ENCODE measurements at places on chromosomes 7 and 10.

GRCh38 chr7:34022626-34023025, 117.3 kb downstream of the BMPER start:
- DNase-seq: no peak

GRCh38 chr7:88322151-88322550, 15.5 kb upstream of the STEAP4 start:
- DNase-seq: no peak

- no peak for DNase-seq
Measured at GRCh38 chr7:38934536-38934935, 25.5 kb upstream of the VPS41 start.

DNA sequence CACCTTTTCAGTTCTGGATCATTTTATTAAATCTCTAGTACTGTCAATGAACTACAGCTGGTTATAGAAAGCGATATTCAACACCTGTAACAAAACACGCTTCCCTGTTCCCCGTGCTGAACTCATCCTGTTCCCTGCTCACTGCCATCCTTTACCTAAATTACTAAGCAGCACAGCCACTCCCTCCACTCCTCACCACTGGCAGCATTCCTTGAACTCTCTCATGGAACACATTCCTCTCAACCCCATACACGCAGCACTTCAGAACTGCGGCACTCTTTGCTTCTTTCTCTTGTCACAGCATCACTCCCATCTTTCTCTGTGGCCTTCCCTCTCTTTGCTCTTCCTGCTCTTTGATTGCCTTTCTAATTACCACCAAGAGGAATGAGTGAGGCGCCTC, 27.4 kb downstream of the RELN start:
- DNase-seq: no peak

DNA sequence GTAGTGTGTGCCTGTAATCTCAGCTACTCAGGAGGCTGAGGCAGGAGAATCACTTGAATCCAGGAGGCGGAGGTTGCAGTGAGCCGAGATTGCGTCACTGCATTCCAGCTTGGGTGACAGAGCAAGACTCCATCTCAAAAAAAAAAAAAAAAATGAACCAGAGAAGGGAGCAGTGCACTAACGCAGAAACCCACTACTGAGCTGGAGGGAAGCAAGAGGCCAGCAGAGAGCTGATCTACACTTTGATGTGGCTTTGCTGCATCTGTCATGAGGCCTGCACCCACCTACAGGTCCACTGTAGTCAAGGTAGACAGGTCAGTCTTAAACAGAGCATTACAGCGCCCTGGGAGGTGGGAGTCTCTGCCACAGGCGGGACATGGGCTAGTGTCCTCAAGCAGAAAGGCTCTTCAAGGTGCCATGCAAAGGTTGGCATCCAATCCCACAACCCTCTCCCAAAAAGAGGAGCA, 30.0 kb downstream of the MAT1A start:
- no peak for DNase-seq

DNA sequence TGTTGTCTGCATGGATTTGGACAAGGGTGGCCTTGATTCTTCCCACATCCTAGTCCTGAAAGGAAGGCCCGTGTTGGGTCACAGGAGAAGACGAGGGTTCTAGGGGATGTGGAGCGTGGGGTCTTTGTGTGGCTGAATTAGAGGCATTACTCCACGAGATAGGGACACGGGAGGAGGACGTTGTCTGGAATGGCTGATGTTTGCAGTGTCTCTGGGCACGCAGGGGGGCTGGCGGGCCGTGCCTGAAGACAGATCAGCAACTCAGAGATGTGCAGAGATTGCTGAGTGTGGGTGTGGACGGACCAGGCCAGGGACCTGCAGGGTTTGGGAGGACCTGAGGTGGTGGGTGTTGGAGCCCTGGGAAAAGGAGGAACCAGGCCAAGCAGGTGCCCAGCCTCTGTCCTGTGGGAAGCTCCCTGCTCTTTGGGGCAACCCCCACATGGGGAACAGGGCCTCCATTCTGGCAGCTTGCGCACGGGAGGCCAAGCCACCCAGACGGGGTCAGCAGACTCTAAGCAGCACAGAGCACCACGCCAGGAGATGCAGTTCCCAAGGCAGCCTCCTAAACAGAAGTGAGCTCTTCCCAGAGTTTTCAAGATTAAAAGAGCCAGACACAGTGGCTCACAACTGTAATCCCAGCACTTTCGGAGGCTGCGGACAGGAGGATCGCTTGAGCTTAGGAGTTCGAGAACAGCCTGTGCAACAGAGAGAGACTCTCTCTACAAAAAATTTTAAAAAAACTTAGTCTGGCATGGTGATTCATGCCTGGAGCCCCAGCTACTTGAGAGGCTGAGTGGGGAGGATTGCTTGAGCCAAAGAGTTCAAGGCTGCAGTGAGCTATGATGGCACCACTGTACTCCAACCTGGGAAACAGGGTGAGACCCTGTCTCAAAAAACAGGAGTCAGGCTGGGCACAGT, 71.0 kb upstream of the GTF2I start:
- no peak for DNase-seq

- no peak for DNase-seq
Measured at GRCh38 chr10:101903827-101904550, 60.4 kb upstream of the KCNIP2 start.

DNA sequence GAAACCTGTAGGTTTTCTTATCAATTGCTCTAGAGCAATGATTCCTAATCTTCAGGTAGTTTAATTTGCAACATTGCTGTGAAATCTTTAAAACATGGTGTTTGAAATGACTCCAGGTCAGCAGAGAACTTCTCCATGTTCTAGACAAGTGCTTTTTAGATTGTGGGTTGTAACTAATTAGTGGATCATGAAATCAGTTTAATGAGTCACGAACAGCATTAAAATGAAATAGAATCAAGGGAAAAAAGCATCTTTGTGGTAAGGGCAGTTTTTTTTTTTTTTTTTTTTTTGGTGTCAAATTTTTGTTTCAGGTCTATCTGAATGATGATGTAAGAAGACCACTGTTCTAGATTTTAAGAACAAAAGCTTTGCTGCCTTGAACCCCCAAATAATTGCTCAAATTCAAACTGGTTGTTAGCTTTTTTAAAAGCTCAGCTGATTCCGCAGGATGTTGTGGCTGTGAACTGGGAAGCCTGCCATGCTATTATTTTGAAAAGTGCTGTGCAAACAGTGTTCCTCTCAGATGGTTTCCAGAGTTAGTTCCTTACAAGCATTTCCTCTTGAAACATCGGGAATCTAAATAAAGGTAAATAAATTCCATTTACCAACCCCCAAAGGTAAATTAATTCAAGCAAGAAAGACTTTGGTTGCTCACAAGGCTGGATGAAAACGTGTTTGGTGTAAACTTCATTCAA, 13.1 kb upstream of the PDK4 start:
- no peak for DNase-seq

DNA sequence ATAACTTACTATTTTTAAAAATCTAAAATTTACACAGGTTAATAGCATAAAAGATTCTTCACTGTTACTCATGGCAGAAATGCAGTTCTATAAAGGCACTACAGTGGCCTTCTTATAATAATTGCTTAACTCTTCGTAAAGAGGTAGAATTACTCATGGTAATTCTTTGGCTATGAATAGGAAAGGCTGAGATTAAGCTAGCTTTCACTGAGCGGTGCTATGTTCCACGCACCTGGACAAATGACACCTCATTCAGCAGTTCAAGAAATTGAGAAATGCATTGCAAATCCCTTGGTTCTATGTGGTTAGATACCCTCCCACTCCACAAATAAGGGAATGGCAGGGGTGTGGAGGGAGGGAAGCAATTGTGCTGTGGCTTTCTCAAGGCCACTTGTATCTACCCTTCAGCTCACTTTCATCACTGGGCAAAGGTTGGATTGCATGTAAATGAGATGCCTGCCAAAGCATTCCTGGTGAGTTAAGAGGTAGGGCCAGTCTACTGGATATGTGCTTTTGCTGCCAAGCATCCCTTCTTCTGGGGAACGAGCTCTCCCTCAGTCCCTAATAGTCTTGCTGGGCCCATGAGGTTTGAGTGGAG, 210.9 kb downstream of the TEX36 start:
- no peak for DNase-seq

- DNase-seq: no peak
Measured at GRCh38 chr10:90858461-90858968, 676 bp upstream of the HTR7 start.

DNA sequence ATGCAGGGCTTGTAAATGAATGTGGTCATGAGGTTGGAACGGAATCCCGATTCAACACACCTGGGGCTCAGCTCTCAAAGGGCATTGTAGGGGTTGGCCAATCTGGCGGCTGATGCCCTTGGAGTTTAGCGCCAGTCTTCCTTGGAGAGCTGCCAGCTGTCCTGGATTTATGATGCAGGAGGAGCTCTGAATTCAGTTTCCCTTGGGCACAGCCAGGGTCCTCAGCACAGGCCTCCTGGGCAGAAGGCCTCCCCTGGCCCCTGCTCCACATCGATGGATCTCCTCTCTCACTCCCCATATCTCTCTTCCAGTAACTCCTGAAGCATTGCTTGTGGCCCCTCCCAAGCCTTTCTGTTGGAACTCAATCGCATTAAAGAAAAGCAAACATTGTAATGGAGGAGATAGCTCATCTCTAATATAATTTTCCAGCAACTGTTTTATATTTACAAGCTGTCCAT, 985 bp upstream of the CYTH3 start:
- no peak for DNase-seq

GRCh38 chr7:131501422-131501821, 55.0 kb downstream of the PODXL start:
- DNase-seq: no peak

DNA sequence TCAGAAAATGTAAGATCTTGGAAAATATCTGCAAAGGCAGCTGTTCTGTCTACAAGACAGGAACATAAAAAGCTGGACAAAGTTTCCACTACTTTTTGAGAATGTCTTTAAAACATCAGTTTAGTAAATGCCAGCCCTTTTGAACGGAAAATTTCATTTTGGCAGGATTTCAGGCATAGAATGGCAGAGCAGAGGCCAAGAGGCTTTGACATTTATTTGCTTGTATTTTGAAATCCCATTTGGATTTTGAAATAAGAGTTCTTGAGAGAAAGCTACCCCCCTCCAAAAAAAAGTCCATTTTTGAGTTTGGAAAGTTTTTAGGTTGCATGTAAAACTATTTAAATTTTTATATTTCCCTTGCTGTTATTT, 3.1 kb upstream of the ETV1 start:
- DNase-seq: no peak

- no peak for DNase-seq
Measured at GRCh38 chr10:23202779-23203178, 10.7 kb downstream of the PTF1A start.

GRCh38 chr7:26103596-26103995, 48.4 kb upstream of the NFE2L3 start:
- DNase-seq: no peak

GRCh38 chr10:12834116-12834665, 167.3 kb downstream of the CCDC3 start:
- no peak for DNase-seq

Data from activated CD4-positive, CD25-positive, alpha-beta regulatory T cell treated with anti-CD3 and anti-CD28 coated beads, Interleukin-2, amount 50 U/mL, for 72 hours (primary cell).